ENCODE measurements at places on chromosomes 3 and 15. TPM values are rescaled to one million over a fixed set of nuclear protein-coding genes. Genes with fewer than 3 reads are reported as not detected.

- DNase-seq: no peak
Measured at GRCh38 chr15:90340345-90340744, 11.7 kb upstream of the ZNF774 start.

DNA sequence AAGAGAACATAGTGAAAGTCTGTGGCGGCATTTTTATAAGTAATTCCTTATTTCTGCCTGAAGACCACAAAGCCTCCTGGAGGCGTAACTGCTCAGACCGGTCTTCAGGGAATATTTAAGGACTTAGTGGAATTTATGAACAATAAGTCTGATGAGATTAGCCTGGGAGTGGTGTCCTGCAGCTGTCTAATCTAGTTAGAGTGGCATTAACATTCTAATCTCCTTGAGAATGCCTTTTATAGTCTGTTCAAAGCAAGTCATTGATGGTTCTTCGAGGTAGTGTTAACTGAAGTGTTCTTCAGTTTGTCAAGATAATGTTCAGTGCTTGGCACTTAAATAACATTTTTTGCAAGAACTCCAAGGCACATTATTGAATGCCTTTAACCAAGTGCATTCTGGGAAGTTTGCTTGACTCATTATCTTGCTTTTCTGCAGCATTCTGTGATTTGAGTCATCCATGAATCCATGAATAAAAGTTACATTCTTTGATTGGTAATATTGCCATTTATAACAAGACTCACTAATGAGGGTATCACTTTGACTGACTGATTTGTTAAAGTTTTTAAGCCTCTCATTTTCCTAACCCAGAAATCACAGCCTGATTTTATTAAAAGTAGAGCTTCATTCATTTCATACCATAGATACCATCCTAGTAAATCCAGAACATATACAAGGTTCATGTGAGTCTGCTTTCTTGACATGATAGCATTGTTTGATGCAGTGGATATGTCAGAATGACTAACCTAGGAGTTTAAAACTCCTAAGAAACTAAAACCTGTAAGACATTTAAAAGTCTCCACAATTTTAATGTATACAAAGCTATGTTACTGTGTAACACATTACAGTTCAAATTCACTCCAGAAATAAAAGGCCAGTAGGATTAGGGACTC, 12.5 kb downstream of the RBM5 start:
- DNase-seq: no peak

DNA sequence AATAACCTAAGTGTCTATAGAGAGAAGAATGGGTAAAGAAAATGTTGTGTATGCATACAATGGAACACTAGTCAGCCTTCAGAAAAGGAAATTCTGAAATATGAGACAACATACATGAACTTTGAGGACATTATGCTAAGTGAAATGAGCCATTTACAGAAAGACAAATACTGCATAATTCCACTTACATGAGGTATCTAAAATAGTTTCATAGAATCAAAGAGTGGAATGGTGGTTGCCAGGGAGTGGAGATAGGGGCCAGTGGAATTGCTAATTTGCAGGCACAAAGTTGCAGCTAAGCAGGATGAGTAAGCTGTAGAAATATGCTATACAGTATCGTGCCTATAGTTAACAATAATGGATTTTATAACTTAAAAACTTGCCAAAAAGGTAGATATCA, 779.6 kb upstream of the ARPP21 start:
- DNase-seq: no peak

Gene CD96
- 13.5 TPM for total RNA-seq

Measured in vagina (tissue), 2 donors.